Naive B cell (primary cell): ENCODE measurements at places on chromosomes 2 and 18. TPM values are rescaled to one million over a fixed set of nuclear protein-coding genes. Genes with fewer than 3 reads are reported as not detected.
A peak's percentile ranks its signal among the peaks of the same experiment; 100 is the strongest.

SGPP2 gene
- polyA plus RNA-seq: not detected

MTLN gene
- 105 TPM for polyA plus RNA-seq

DNA sequence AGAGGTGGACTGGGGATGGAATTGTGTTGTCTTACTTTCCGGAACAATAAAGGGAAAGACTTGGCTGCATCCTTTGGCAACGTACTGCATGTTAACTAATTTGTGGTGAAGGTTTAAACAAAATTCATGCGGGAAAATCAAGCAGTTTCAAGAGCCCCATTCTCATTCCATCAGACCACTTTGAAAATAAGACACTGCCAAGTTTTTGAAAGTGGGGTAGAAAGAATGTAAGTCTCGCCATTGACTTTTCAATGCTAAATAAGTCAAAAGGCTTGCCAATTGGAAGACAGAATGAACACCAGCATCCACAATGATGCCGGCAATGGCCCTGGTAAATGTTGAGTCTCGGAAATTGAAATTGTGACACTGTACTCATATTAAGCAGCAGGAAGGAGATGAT, 322.0 kb downstream of the RND3 start:
- DNase-seq: no peak

- DNase-seq: no peak
Measured at GRCh38 chr2:240024766-240025165, 376 bp downstream of the NDUFA10 start.

DNA sequence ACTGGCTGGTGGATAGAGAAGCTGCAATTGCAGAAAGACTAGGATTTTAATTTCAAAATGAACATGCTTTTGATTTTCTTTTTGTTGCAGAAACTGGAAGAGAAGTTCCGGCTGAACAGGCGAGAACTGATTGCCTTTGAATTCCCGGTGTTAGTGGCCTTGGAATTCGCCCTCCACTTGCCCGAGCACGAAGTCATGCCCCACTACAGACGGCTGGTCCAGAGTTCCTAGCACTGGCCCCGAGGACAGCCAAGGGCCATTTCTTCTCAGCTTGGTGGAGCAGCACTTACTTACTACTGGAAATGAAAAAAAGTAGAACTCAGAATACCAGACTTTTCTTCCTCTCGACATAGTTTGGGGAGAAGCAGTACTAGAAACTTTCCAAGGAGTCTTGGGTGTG, 121.9 kb downstream of the CABLES1 start:
- no peak for DNase-seq

DNA sequence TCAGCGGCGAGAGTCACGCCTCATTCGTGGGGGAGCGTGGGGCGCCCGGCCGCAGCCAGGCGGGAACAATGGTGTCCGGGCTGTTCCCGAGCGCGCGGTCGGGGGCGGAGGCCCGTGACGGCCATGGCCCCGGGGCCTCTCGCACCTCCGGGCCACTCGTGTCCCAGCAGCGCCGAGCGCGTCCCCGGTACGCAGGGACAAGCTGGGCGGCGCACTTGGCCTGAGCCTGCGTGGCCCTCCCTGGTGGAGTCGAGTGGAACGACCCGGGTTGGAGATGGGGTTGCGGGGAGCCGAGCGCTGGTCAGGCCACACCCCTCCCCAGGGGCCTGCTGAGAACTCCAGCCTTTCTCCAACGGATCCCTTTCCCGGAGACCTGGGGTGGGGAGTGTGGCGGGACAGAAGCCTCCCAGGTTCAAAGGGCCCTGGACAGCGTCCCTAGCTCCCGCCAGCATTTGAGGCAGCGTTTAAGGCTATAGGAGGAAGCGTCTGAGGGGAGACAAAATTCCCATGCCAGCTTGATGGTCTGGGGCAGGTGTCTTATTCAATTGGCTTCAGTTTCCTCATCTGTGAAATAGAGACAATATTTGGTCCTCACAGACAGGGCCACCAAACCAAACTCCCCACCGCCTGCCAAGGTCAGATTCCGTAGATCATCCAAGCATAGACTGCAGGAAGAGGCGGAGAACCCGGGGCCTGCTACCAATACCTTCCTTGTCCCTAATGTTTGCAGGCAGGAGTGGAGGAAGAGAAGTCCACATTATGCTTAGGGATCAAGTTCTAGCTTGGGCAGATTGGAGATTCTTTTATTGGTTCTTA, 553 bp downstream of the CNDP2 start:
- DNase-seq: no peak

GRCh38 chr2:216201692-216202306, 92.7 kb downstream of the XRCC5 start:
- DNase-seq: no peak

DNA sequence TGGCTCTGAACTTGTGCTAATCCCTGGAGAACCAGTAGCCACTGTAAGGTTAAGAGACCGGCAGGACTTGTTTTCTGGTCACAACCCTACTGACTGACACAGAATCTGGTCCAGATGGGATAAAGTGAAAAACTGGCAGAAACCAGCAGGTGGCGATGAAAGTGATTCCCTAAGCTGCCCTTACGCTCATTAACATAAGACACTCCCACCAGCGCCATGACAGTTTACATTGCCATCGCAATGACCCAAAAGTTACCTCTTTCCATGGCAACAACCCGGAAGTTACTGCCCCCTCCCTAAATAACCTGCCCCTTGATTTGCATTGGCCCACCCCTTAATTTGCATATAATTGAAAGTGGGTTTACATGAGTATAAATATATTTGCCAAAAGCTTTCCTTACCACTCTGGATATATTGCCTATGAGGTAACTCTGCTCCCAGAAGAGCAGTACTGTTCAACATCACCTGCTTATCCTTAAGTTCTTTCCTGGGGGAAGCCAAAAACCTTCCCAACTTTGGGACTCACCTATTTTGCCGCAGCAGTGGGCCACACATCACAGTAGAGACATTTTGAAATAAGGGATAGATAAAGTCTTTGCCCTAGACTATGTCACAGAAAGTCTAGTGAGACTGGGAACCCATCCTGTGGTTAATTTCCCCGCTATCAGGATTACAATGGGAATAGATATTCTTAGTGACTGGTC, 35.8 kb upstream of the AFF3 start:
- DNase-seq: peak; percentile 22

DNA sequence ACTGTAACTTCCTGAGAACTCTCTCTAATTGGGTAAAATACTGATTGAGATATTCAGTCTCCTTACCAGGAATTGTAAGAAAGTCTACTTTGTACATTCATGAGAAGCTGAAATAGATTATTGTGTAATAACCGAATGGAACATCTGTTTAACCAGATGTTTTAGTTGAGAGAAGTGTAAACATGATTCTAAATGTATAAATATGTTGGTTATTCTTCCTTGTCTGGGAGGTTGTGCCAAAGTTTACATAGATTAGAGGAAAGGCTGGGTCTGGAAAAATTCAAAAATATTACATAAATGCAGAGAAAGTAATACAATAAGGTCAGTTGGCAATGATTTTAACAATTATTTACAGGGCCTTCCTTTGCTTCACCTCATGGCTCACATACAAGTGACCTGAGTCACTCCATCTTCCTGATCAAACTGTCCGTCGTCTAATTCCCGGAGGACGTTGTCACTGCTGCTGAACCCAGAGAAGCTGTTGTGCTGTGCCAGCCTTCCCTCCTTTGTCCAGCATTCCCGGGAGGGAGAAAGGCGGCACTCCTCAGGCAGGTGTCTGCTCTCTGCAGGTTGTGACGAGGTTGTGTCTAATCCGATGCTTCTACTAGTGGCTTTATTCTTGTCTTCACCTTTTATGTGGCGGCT, 55.9 kb downstream of the MOB4 start:
- no peak for DNase-seq

- no peak for DNase-seq
Measured at GRCh38 chr2:107582487-107582886, 244.2 kb upstream of the RGPD4 start.

- no peak for DNase-seq
Measured at GRCh38 chr2:102116630-102117471, 25.7 kb upstream of the IL1R1 start.

DNA sequence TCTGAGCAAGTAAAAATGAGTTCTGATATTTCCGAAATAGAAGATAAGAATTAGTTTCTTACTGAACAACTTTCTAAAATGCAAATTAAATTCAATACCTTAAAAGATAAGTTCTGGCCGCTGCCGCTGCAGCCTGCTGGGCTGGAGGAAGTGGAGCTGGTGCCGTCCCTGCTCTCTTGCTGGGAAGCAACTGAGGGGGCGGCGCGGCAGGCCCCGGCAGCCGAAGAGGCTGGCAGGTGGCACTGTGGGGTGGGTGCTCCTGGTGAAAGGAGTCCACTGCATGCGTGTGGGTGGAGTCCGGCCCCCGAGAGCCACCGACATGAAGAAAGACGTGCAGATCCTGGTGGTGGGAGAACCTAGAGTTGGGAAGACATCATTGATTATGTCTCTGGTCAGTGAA, 89.5 kb upstream of the ZNF519 start:
- DNase-seq: no peak

- no peak for DNase-seq
Measured at GRCh38 chr2:8394131-8394530, 287.7 kb upstream of the ID2 start.

GRCh38 chr2:171279983-171280790, 119.5 kb upstream of the TLK1 start:
- no peak for DNase-seq

GRCh38 chr2:28356095-28356911, 36.4 kb upstream of the FOSL2 start:
- no peak for DNase-seq

- DNase-seq: no peak
Measured at GRCh38 chr2:95328358-95329125, 31.4 kb downstream of the KCNIP3 start.
